ENCODE measurements at places on chromosomes 2 and 18.

- DNase-seq: no peak
Measured at GRCh38 chr18:24766376-24766775, 305.9 kb downstream of the HRH4 start.

DNA sequence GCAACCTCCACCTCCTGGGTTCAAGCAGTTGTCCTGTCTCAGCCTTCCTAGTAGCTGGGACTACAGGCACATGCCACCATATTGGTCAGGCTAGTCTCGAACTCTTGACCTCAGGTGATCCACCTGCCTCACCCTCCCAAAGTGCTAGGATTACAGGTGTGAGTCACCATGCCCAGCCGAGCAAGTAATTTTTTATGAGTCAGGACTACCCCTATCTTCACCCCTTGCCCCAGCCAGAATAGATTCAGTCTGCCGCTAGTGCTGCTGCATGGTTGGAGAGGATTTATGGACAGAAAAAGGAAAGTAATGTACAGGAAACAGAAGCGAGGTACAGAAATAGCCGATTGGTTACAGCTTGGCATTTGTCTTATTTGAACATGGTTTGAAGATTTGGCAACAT lies 48.9 kb downstream of the BMPR2 start:
- DNase-seq: no peak

DNA sequence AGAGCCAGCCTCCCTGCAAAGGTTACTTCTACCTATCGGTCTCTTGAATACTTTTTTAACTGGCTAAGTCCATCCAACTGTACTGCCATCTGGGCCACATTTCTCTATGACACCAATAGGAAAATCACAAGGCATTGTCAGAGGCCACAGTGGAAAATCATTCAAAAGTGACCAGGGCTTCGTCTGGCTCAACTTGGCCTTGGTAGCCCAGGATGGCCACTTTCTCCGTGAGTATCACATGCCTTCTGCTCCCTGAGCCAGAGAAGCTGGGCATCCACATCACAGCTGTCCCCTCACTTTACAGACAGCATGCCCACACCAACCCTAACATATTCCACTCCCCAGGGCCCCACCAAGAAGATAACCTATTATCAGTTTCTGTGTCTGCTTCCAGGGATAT lies 5.8 kb downstream of the CIB4 start:
- no peak for DNase-seq

GRCh38 chr18:12283256-12283655 lies 24.8 kb upstream of the TUBB6 start:
- peak; percentile 65 for DNase-seq

DNA sequence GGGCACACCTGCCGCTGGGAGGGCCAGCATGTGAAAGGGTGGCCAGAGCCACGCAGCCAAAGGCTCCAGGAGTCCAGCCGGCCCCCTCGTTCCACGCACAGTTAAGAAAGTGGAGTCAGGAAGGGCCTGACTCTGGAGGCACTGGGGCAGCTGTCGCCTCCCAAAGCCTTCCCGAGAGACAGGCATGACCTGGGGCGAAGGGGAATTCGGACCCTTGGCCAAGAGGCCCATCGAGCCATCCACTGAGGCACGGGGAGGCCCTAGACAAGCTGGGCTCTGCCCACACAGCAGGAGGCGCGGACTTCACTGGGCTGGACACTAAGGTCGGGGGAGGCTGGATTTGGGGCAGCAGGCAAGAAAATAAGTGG lies 38.5 kb upstream of the SNED1 start:
- DNase-seq: no peak

- no peak for DNase-seq
Measured at GRCh38 chr2:109507217-109507616, 106.5 kb downstream of the SEPTIN10 start.

- DNase-seq: no peak
Measured at GRCh38 chr18:63104868-63105267, 214.7 kb downstream of the BCL2 start.

- DNase-seq: no peak
Measured at GRCh38 chr2:171081649-171082111, 79.0 kb downstream of the TLK1 start.

DNA sequence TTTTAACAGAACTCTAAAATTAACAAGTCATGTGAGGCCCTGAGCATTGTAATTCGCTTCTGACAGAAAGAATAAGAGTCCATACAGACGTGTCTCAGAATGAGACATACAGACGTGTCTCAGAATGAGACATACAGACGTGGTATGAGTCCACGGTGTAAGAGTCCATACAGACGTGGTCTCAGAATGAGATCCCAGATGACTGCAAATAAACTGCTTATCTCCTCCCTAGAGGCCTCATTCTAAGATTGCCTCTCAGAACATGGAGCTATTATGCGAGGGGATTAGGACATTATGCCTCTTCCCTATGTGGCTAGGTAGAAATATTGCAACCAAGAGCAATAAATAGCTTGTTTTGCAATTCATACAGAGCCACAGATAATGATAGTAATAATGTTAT lies 63.9 kb downstream of the NEB start:
- DNase-seq: no peak

GRCh38 chr2:192413812-192414681 lies 219.3 kb upstream of the TMEFF2 start:
- DNase-seq: no peak

DNA sequence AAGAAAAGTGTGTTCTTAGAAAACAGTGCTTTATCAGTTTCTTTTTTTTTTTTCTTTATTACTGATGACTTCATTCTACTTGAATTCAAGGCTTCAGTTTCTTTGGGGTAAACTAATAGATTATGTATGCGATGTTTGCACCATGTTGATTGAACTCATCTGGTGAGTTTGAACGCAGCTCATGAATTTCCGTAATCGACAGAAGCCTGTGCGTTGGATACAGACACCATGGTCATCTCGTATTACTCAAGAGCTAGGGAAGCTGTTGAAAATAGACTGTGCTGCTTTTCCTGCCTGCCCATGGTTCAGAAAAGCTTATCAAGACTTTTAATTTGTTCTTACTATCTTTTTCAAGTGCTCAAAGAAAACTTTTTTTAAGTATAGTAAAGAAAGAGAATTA lies 185.5 kb upstream of the NRP2 start:
- no peak for DNase-seq

DNA sequence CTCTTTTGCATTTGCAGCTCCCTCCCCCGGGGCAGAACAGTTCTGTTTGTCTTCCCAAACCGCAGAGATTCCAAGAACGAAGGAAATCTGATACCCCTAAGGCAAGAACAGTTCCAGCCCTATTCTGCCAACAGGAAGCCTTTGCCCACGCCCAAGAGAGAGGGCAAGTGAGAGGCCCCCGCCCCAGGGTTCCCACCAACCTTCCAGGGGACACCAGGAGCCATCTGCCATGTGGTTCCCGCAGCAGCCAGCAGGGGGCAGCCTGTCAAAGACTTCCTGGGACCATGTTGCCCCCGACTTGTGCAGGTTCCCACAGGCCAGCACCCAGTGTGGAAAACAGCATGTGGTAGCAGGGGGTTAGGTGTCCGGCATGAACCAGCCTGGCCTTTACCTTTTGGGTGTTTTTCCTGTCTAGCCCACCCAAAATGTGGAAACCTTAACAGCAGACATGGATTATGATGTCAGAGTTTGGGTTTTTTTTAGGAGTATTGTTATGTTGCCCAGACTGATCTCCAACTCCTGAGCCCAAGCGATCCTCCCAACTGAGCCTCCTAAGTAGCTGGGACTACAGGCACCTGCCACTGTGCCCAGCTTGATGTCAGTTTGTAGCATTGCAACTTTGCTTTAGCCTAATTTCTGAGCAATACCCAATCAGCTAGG lies 21.7 kb upstream of the EFHD1 start:
- DNase-seq: peak; percentile 74

Measured in NCI-H69 (cell line).